Activated naive CD4-positive, alpha-beta T cell treated with Interleukin-2 at 50 U/mL for 16 hours (primary cell): ENCODE measurements at places on chromosomes 2 and 18.

- DNase-seq, result no peak
These were observed 165.4 kb downstream of the CAPN13 start for GRCh38 chr2:30641765-30642345.

DNA sequence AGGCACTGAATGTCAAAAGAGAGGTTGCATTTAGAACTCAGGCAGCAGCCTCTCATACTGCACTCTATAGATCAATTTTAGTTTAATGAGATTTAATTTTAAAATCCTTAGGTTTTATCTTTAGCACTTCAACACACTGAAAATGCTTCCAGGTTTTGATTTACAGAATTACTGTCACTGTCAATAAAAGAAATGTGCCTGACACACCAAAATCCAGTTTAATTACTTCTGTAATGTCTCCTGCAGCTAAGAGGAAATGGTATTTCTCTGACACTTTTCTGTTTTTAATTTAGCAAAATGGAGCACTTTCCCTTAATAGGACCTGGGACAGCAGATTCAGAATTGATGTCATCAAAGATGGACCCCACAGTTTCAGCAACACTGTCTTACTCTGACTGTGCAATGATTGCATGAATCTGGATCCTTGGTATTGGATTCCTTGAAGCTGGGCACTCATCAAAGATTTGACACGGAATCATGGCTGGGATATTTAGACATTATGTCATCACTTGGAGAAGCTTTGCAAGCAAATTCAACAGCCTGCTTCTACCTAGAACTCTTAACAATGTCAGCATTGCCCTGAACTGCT, 576.5 kb downstream of the NRXN1 start:
- no peak for DNase-seq

- DNase-seq, result no peak
These were observed at the start of gene SCN7A for GRCh38 chr2:166494140-166494624. TSS of gene SCN7A (minus strand) at chr2:166494249. CDS start at chr2:166477696, 16,553 bp downstream.

DNA sequence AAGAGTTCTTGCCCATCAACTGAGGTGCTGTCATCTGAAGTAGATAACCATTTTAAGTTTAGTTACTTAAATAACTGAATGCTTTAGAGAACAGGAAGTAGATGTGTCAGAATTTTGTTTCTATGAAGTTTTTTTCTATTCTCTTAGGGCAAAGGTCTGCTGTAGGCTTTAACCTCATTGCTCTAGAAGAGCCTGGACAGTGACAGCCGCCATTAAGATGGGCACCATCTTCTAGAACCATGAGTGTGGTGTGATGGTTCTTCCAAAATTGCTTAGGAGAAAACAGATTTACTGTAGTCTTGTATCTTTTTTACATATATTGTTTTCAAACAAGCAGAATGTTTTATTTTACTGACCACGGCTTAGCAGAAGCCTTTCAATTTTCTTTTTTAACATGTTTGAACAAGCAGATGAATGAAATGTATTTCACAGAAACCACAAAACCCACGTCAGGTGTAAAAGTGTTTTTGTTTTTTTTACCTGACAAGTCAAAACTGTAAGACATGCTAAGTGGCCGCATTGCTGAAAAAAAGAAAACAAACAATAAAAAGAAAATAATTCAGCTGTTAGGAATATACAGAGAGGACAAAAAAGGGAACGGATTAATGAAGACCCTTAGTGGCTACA, 77.9 kb downstream of the PRELID3A start:
- no peak for DNase-seq

GRCh38 chr2:2464643-2465042, 133.6 kb upstream of the MYT1L start:
- DNase-seq, result no peak

GRCh38 chr2:3207091-3207491, 170.5 kb downstream of the EIPR1 start:
- DNase-seq, result no peak

DNA sequence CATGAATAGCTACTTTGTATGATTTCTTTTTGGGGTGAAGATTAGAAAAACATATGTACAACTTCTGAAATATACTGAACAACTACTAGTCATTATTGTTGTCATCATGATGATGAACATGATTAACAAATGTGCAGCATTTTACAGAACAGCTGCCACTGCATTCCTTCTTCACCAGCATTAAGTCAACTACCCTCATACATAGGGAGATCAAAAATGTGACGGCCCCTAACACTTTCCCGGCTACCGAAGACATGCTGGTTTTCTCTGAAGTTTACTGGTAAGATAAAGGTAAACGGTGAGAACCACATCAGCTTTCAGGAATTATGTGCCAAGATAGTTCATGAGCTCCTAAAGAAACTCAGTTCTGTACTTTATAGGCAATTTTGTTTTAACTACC, 121.0 kb upstream of the LRATD1 start:
- no peak for DNase-seq

DNA sequence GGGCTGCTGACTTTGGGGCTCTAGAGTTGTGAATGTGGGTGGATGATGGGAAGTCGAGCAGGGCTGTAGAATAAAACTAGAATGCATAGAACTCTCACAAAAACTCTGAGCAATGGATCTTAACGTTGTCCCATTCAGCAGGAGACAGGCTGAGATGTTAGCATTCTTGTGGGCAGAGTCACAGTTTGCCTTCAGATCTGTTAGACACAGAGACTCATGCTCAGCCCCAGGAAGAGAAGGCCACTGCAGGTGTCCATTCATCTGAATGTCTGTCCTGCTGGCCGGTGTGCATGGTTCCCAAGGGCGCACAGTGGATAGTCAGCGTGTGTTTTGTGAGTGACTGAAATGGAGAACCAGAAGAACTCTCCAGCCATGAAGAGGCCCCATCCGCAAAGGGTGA, 111.3 kb downstream of the TSN start:
- DNase-seq, result no peak

GRCh38 chr2:33118651-33119050, 171.9 kb downstream of the LTBP1 start:
- DNase-seq, result no peak

- DNase-seq, result no peak
These were observed 39.7 kb downstream of the PDIA6 start for GRCh38 chr2:10772868-10773215.

DNA sequence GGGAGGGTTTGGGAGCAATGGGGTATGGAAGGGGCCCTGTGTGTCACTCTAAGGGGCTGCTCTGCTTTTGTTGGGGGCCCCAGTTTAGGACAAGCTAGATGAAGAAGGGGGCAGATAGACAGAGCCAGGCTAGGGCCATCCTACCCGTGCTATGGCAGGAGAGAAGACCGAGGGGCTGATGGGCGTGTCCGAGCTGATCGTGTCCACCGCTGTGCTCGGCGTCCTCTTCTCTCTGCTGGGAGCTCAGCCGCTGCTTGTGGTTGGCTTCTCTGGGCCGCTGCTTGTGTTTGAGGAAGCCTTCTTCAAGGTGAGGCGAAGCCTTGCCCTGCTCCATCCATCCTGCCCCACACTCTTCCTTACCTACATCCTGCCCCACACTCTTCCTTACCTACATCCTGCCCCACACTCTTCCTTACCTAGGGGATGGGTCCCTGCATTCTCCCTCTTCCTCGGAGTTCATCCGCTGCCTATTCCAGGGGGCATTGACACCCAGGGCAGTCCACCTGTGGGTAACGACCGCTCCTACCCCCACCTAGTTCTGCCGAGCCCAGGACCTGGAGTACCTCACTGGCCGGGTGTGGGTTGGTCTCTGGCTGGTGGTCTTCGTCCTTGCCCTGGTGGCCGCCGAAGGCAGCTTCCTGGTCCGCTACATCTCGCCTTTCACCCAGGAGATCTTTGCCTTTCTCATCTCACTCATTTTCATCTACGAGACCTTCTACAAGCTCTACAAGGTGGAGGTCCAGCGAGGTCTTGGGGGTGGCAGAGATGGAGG, 8.9 kb downstream of the SLC4A3 start:
- no peak for DNase-seq

DNA sequence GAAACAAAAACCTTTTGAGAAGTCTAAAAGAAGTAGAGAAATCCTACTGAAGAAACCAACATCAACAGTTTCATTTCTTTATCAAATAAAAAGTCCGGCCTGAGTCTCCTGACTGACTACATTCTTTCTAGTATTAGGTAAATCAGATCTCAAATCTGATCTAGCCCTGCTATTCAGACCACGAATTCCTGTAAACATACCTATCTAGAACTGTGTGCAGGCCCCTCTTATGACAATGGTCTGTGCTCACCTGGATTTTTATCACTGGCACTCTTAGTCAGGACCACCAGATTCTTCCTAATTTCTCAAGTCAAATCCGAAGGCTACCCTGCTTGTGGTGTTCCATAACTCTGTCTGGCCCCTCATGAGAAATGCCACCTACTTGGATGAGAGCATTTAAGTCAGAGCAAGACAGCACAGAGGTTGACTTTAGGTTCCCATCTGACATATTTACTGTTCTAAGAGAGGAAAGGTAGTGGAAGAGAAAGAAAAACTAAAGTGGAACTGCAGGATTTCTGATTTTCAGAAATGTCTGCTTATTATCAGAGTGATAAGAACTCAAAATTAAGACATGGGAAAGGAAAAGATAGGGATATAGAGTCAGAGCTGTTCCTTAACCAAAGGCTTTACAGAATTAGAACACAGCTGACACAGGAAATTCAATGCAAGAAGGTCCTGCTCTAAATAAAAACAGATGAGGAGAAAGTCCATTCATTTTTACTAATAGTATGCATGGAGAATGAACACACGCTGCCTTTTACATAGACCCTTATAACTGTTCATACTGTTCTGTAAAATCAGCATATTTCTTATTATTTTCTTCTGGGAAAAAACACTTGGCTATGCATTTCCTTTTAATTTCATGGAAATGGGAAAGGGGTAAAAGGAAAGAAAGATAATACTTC, 56.5 kb downstream of the SLC8A1 start:
- no peak for DNase-seq

- DNase-seq, result no peak
These were observed 15.4 kb upstream of the SLC9A2 start for GRCh38 chr2:102603904-102604303.

GRCh38 chr2:146417942-146418341, 1426.9 kb upstream of the ACVR2A start:
- DNase-seq, result no peak

DNA sequence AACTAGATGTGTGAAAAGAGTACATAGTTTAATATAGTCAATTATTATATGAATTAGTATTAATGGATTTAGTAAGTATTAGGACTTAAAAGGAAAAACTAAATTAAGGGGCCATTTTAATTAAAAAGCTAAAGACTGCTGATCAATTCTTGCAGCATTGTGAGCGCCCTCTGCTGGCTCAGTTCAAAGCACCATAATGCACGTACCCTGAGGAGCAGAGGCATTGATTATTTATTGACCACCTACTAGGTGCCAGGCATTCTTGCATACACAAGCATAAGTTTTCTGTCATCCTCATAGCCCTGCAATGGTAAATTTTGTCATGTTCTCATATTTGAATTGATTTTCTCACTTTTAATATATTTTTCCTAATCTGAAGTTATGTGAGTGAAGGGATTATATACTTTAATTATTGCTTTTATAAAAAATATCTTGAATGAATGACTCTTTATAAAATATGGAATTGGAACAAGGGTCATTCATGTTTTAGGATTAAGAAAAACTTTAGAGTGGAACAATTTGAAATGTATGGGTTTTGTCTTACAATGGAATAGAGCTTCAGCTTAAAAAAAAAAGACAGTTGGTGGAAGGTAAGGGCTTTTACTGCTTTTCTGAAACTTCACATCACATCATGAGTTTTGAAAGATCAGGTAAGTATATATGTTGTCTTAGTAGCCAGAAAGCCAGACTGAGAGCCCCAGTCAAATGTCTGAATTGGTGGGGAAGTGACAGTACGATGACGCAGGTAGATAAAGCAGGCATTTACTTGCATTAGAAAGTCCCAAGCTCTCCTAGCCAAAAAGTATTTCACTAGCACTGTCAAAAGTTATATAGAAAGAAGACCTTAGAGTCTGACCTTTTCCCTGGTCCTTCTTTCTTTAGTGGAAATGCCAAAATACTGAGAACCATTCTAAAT, 9.7 kb downstream of the ITGA4 start:
- DNase-seq, result peak; percentile 79

DNA sequence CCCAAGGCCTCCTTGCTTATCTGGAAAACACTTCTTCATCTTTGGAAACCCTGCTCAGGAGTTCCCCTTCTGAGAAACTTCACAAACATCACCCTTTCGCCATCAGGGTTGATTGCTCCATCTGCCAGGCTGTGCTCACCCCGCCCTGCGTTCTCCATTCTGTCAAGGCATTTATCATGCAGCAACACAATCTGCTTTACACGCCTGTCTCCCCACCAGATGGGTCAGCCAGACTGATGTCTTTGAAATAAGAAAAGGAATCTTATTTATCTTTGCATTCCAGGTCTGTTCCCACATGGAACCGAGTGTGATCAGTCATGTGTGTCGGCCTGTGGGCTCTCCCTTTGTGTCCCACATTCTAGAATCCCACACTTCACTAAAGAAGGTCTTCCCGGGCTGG, 110.0 kb upstream of the ARL4C start:
- DNase-seq, result no peak

DNA sequence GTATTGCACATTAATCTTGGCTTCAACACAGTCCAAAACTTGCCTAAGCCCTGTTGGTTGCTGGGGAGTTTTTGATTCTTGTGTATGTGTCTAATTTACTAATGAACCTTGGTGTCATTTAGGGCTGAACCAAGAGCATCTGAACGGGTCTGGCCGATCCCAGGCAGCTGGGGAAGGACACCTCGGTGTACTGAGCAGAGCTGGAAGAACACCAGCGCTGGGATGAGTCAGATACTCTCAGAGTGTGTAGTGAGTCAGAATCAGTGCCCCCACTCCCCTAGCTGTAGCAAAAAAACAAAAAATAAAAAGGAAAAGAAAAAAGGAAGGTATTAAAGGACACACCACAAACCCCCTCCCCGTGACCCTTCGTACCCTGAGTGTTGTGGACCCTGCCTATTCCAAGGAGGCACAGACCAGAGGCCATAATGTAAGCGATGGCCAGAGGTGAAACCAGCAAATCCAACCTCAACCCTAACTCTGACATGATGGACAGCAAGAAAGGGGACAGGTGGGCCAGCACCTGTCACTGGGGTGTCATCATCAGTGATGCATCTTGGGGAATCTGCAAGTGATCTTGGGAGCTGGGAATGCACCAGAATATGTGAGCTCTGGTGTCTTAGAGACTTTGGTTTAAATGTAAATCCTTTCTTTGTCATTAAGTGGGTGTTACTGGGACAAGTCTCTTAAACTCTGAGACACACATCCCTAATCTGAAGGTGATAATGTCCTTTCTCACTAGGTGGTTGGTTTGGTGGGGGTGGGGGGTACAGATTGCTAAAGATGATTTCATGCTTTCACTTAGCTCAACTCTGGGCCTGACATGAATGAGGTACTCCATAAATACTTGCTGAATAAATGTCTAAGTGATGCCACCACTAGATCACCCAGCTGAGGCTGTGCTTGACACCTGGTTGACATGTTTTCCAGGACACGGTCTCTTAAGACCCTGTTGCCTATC, 34.2 kb upstream of the NCOA1 start:
- DNase-seq, result peak; percentile 17

GRCh38 chr18:24475926-24476589, 15.6 kb downstream of the HRH4 start:
- no peak for DNase-seq
